CD4-positive, alpha-beta T cell (primary cell): ENCODE measurements at places on chromosomes 7 and 10.

DNA sequence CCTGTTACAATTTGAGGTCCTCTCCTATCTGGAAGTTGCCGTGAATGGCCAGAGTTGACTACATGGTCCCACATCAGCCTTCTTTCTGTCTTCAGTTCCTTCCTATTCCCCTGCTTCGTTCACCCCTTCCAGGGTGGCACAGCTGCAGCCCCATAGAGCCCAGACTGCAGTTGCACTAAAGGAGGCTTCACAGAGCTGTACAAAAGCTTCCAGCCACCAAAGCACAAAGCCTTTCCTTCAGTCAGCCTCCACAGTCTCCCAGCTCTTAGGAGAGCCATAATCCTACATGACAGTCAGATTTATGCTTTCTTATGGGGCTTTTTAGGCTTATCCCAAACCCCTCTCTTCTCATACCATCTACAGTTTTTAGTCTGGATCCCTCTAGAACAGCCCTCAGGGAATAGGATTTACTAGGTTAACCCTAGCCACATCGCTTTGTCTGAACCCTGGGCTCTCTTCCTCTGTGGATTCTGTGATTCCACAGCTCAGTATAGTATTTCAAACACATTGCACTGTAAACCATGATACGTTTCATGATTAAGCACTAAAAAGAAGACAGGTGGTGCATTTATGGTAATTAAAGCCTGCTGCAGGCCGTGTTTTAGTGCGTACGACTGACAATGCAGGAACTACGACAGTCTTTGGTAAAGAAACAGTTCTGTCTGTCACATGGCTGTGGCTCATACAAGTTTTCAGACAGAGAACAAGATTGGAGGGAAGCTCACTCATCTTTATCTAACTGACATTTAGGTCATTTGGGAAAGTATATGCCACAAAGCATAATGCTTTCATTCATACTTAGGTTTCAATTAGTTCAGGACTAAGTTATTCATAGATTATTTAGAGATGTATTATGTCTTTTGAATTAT, 208.3 kb upstream of the KMT2E start:
- no peak overlapping the region for H3K4me3 ChIP-seq
- DNase-seq = no peak
- no peaks in the 10 kb centered on the region for H3K27me3 ChIP-seq
- H3K4me1 ChIP-seq = no peaks in the 10 kb centered on the region
- H3K27ac ChIP-seq = no peak overlapping the region
- no peaks in the 10 kb centered on the region for H3K36me3 ChIP-seq

DNA sequence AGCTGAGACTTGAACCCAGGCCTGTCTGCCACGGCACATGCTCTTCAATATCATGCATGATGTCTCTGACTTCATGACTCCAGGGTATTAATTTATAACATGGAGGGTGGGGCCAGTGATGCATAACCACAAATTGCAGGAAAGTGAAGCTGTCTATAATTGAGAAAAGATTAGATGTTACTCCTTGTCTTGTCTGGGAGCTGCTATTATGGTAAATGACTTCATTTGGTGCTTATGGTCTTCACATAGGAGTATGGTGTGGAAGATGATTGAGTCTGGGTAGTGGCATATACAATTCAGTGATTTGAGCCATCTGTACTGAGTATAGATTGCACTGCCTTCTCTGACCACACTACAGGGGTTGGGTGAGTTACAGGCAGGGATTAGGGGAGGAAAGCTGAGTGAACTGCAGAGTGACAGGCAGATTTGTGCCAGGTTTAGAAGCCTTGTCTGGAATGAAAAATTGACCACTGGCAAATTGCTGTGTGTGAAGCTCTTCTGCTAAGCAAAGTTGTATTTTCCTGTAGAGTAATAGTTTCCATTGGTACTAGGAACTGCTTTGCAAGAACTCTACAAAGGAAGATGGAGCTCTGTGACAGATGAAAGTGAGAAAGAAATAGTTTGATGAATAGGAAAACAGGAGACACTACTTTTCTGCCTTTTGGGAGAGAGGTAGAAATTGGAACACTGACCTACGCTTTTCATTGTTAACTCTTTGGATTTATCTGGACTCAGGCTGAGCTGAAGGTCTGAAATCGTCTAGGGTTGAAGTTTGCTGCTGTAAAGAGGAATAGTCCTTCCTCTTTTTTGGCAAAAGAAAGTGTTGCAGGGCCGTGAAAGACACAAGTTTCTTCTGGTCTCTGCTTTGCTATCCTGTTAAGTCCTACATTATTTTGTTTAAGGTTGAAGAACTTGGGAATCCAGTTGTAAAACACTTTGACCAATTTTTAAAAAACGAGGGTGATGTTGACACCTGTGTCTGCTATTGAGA, 2.7 kb downstream of the SND1 start:
- H3K4me1 ChIP-seq = peaks cover 43% of the 10 kb centered on the region
- no peak for DNase-seq
- peaks cover 22% of the 10 kb centered on the region for H3K36me3 ChIP-seq
- H3K4me3 ChIP-seq = no peak overlapping the region
- no peaks in the 10 kb centered on the region for H3K27me3 ChIP-seq

GRCh38 chr7:156178214-156178613, 366.0 kb upstream of the SHH start:
- DNase-seq = no peak
- H3K27ac ChIP-seq = no peak overlapping the region
- no peaks in the 10 kb centered on the region for H3K4me1 ChIP-seq

- H3K36me3 ChIP-seq = no peaks in the 10 kb centered on the region
- H3K27me3 ChIP-seq = no peaks in the 10 kb centered on the region
- no peak for DNase-seq
- no peak overlapping the region for H3K27ac ChIP-seq
- H3K4me1 ChIP-seq = no peaks in the 10 kb centered on the region
- H3K4me3 ChIP-seq = no peak overlapping the region
Observed at GRCh38 chr10:109219935-109220605, 703.2 kb downstream of the XPNPEP1 start.

- H3K4me3 ChIP-seq = no peak overlapping the region
- no peaks in the 10 kb centered on the region for H3K27me3 ChIP-seq
- peaks cover 57% of the 10 kb centered on the region for H3K36me3 ChIP-seq
- H3K4me1 ChIP-seq = no peaks in the 10 kb centered on the region
- H3K27ac ChIP-seq = no peak overlapping the region
- DNase-seq = no peak
Observed at GRCh38 chr7:44398511-44398911, 73.1 kb upstream of the CAMK2B start.
